ENCODE measurements at places on chromosomes 12 and 14.
A peak's percentile ranks its signal among the peaks of the same experiment; 100 is the strongest.

DNA sequence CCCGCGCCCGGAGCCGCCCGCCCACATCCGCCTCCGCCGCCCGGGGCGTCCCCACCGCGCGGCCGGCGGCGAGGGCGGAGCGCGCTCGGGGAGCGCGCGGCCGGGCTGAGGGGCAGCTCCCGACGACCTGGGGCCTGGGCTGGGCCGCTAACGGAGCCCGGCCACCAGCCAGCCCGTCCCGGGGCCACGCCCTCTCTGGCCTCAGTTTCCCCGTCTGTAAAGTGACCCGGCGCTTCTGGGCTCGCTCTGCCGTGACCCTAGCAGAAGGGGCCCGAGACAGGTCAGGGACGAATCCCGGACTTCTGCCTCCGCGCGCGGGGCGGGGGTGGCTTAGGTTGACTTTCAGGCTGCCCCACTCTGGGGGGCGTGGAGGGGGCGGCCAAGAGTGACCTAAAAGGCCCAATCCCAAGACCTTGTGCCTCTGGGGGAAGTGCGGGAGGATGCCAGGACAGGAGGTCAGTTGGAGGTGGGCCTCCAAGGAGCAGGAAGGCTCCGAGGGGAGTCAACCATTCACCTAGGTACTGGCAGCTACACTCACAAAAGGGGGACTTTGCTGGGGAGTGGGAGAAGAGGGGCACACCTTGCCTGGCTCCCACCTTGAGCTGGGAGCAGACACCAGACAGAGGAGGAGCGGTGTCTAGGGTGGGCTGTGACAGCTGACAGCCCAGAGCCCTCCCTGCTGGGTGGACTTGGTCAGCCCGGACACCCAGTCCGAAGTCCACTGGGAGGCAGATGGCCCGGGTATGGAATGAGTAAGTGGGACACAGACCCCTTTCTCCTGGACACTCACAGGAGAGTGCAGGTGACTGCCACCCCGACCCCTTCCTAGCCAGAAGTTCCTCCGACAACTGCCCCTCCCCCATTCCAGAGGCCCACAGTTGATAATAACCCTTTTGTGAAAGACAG, 486 bp upstream of the AKT1 start:
- DNase-seq: no peak

DNA sequence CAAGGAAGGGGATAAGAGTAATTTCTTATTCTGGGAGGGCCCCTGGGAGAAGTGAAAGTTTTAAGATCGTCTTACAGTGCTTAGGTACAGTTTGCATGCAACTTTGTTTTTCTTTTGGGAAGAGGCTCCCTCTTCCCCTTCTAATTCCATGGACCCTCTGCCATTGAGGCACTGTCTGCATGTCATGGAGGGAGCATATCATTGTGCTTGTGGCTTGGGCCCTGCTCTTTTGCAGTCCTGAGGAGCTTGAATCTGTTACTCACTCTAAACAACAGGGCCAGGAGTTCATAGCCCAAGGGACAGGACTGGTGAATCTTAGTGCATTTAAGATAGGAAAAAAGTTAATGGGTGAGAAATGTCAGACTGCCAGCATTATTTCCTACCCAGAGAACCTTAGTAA, 2.3 kb downstream of the UBE3B start:
- DNase-seq: no peak

- no peak for DNase-seq
These were observed 7.6 kb downstream of the NECAP1 start for GRCh38 chr12:8089716-8090115.

- DNase-seq: no peak
These were observed 100.1 kb upstream of the DIO3 start for GRCh38 chr14:101460986-101461750.

- DNase-seq: no peak
These were observed 14.9 kb upstream of the TAC3 start for GRCh38 chr12:57031138-57031725.

DNA sequence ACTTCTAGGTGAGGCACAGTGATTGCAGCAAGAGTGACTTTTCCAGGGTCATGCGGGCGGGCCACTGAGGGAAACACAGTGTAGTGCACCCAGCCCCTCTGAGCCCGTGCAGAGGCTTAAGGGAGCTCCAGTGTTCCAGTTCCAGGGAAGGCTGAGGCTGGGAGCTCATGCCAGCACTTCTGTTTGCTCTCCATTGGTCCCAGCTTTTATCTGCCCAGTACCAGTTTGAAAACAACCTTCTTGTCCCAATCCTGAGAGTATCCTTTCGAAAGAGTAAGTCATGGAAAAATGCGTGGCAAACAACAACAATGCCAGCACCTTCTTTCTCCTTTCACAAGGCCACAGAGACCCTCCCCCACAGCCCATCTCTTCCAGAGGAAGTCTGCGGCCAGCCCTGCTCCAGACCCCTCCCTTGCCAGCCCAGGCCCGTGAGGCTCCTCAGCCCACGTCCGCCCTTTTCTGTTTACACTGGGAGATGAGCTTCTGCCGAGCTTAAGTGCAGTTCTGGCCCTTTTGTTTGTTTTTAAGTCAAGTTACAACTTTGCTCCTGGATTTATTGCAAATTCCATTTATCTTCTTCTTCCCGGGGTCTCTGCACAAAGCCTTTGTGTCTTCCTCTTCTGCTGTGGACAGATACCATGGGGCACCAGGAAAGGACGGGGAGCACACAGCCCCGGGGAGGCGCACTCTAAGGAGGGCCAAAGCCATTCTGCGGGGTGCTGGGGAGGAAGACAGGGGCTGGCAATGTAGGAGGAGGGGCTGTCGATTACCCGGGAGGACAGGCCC, 185.6 kb downstream of the ZFP36L1 start:
- DNase-seq: no peak

GRCh38 chr14:100108840-100109593, 43.8 kb downstream of the EVL start:
- DNase-seq: no peak

DNA sequence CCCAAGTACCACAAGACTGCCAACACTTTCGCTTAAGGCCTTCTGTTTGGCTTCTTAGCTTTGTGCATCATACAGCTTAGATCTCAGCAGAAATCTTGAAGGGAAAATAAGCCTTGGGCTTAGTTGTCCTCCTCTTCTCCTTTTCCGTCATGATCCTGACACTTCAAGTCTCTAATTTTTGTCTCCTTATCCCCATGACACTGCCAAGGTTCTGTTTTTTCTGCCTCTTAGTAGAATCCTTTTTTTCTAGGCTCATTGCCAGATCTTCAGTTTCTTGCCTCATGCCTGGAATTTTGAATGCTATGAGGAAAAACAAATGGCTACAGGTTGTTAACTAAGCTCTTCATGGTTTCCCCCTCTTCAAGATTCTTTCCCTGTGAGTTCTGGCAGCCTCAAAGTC, 450.4 kb downstream of the LRFN5 start:
- no peak for DNase-seq

- DNase-seq: no peak
These were observed 785.8 kb downstream of the MED13L start for GRCh38 chr12:115491511-115492250.

GRCh38 chr12:14716848-14717444, 20.5 kb upstream of the GUCY2C start:
- DNase-seq: peak; percentile 23

DNA sequence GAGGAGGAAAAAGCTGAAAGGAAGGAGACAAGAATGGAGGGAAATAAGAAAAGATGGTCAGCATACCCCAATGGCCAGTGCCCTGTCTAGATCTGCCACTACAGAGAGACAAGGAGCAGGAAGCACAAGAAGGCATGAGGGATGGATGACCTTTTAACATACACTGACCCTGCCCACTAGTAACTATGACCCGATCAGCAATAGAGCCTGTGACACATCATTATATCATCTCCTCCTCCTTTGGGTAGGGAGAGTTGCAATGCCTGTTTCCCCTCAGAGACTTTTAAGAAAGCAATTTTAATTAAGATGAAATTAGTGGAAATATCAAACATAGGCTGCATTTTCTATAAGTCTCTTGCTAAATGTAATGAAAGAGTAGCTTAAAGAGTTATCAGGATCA, 4.7 kb upstream of the SLC2A13 start:
- no peak for DNase-seq

- DNase-seq: no peak
These were observed 142.6 kb upstream of the CPSF6 start for GRCh38 chr12:69096669-69097335.

DNA sequence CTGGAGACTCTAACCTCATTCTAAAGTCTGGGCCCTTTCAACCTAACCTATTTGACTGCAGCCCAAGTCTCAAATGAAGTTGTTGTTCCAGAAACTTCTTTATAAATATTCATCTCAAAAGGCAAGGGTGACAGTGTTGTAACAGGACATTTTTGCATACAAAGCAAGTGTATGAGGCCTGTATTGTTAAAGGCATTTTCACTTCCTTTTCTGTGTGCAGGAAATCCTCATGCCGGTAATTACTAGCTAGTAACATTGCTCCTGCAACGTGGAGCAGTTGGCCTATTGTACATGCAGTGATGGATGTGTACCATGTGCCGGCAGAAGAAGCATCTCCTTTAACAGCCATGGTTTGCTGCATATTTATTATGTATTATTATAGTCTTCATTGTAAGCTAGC, 156.5 kb upstream of the RMST start:
- no peak for DNase-seq

DNA sequence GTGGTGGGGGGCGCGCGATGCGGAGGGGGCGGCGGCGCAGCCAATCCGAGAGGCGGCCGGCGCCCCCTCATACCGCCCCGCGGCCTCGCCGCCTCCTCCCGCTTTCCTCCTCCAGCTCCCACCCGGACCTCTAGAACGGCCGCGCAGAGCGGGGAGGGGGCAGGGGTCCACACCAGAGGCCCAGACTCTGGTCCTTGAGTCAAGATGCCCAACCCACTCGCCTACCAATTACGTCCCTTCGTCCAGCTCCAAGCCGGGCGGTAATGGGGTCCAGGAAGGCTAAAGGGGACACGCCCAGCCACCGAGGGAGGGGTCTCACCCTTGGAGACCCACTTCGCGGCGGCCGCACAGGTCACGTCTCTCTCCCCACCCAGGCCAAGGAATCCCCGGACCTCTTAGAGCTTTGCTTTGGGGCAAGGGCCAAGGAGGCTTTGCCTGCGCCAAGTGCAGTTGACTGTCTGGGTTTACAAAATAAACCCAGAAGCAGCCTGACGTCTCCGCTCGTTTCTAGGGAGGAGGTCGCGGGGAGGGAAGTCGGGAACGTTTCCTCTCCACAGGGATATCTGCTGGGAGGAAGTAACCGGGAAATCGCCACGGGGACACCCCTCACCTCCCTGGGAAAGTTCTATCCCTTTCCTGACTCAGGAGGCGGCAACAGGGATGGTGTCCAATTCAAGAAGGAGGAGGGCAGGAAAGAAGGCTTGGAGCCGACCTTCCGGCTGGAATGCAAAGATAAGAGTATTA, 394 bp upstream of the AMIGO2 start:
- DNase-seq: no peak

- no peak for DNase-seq
These were observed 1510.3 kb upstream of the SEL1L start for GRCh38 chr14:83044001-83044400.

DNA sequence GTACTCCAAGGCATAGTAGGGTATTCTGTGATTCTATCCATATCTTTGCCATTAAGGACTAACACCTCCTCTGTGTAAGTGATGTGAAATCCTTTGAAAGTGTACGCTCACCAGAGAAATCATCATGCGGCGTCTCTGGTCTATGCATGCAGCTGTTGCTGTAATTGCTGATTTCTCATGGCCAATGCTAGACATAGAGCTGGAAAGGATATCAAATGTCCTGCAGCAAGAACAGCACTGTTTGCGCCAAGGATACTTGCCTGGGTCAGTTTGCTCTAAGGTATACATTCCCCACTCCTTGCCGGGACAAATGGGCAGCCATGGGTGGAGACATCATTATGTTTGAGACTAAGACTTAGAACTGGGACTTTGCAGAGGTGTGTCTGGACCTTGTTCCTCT, 896.4 kb downstream of the BCL11B start:
- DNase-seq: no peak

GRCh38 chr14:64566651-64567122, 16.9 kb downstream of the PPP1R36 start:
- no peak for DNase-seq

- DNase-seq: peak; percentile 86
These were observed 1.2 kb downstream of the CRY1 start for GRCh38 chr12:107091989-107092641.

DNA sequence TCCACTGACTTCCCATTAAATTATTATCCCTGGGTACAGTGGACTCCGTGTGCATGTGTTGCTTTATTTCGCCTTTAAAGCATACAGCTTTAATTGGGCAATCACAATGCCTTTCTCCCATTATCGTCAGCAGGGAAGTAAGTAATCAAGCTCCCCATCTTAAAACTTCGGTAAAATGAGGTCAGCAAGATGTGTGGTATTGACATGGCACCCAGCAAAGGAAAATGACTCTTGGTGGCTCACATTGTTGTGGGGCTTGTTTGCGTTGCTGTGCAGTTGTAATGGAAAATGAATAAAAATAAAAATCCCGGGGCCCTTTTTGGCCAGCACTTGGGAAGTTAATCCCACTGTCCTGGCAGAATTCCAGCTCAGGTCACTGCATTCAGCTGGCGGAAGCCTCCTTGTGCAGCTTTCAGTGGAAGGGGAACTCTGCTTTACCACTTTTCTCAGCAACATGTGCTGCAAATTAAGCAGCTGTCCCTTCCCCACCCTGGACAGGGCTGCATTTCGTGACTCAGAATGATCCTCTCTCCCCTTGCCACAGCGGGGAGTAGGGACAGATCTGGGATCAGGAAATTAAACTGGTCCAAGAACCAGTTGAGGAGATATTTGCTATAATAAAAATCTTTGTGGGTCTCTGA, 13.9 kb upstream of the ATP2A2 start:
- no peak for DNase-seq

DNA sequence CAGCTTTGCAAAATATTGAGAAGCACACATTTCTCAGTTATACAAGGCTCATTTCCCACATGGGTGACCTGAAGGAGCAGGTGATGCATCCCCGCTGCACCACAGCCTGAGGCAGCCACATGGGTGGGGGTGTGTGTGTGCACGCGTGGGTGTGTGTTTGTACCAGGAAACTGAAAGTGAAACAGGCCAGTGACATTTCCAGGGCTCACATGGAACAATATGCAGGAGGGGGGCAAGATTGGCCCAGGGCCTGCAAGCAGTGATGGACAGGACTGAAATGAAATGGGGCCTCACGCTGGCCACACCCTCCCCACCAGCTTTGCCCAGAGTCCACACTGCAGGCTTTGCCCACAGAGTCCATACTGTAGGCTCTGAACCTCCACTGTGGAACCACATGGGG, 154.2 kb upstream of the PARP11 start:
- DNase-seq: no peak

DNA sequence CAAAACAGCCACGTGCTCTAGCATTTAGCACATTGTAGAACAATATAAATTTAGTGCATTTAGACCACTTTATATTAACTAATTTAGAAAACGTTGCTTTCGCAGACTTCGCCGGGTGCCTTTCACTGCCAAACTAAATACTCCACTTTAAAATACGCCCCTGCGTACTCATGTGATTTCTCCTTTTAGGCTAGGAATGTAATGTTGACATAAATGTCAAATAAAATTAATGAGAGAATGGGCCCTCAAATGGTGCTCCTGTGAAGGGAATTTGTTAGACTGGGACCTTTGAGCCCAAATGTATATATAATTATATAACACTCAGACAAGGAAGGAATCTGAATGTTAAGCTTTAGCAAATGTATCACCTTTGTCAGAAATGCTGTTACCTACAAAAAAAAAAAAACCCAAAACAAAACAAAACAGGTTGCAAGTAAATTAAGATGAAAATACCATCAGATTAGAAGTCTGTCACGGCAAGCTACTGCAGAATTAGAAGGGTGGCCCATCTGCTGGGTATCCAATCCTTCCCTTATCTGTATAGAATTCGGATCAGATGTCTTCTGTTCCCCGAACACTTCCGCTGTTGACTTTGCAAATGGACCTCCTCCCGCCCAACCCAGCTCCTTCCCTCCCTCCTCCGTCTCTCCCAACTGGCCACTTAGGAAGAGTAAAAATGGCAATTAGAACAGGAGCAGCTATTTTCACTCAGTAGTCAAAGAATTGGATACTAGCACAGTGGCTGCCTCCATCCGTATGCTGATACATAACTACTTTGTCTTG, 159.3 kb upstream of the FOXN3 start:
- DNase-seq: no peak
